ENCODE measurements at places on chromosomes 5 and 9.

GRCh38 chr5:59218424-59219045 is 635.7 kb downstream of the RAB3C start:
- DNase-seq: no peak

GRCh38 chr9:14713187-14713767 is 9.3 kb downstream of the CER1 start:
- no peak for DNase-seq

GRCh38 chr5:134226441-134227192 is 744 bp upstream of the PPP2CA start:
- DNase-seq: no peak

DNA sequence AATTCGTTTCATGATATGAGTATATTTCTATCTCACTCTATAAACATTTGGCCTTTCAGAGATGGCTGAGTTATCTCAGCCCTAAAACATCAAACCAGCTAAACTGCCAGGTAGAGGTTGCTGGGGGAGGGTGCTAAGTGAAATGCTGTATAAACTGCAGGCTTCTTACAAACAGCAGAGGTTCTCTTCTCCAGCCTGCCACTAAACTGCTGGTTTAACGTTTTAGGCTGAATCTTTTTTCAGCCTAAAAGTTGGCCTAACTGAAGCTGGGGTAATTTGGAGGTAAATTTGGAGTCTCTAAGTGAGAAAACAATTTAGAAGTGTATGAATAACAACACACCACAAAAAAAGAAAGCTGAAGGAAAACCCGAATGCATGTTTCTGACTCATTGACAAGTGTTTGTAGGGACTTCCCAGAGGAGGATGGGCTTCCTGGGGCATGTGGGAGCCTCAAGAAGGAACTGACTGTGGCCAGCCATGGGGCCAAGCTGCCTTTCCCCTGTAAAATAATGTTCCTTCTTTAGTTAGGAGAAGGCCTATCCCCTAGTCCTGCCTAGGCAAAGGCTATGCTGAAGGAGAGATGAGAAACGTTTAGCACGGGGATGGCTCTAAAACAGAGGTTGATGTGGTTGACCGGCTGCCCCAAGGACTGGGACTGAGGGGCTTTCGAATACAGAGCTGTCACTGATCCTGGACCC is 44.3 kb downstream of the SLC28A3 start:
- DNase-seq: peak; percentile 23

DNA sequence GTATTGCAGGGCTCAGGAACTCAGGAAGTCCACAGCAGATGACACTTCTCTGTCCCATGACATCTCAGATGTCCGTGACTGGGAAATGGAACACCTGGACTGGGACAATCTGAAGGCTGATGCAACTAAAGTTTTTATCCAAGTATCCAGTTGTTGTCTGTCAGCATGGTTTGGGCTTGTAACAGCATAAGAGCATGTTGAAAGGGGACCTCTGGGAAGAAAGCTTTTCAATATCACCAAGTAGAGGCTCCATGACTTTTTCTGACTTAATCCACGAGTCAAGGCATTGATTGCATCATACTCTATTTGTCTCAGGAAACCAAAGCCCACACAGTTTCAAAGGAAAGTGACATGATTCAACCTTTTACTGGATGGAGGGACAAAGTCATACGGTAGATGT is 807.7 kb downstream of the MTRR start:
- no peak for DNase-seq

DNA sequence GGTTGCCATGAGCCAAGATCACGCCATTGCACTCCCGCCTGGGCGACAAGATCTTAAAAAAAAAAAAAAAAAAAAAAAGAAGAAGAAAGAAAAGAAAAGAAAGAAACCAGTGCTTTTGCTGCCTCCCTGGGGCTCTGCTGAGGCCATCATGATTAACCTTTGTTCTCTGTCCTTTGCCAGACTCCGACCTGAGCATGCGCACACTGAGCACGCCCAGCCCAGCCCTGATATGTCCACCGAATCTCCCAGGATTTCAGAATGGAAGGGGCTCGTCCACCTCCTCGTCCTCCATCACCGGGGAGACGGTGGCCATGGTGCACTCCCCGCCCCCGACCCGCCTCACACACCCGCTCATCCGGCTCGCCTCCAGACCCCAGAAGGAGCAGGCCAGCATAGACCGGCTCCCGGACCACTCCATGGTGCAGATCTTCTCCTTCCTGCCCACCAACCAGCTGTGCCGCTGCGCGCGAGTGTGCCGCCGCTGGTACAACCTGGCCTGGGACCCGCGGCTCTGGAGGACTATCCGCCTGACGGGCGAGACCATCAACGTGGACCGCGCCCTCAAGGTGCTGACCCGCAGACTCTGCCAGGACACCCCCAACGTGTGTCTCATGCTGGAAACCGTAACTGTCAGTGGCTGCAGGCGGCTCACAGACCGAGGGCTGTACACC is 251.7 kb downstream of the MARCHF11 start:
- DNase-seq: no peak

DNA sequence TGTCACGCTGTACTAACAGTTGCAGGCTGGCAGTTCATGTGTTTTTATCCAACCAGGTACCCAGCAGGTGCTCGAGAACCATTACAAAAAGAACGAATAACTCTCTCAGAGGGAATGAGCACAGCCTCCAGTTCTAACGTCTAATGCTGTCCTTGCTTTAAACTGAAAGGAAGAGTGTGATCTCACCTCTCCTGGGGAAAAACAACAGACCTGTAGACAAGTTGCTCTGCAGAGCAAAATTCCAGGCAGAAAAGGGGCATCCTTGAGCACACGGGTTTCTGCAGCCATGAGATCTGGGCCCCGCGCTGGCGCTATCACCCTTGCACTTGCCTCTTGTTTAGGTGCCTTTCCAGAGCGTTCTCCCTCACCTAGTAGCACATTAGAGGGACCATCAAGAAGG is 92.5 kb upstream of the DNAH5 start:
- DNase-seq: no peak

- no peak for DNase-seq
These were observed 54.2 kb upstream of the DAPK1 start for GRCh38 chr9:87443461-87443860.

GRCh38 chr9:85038824-85039608 is 369.5 kb downstream of the NTRK2 start:
- no peak for DNase-seq

- no peak for DNase-seq
These were observed 22.9 kb upstream of the ABCA1 start for GRCh38 chr9:104950838-104951237.

- no peak for DNase-seq
These were observed 22.3 kb upstream of the TLR4 start for GRCh38 chr9:117681888-117682287.

DNA sequence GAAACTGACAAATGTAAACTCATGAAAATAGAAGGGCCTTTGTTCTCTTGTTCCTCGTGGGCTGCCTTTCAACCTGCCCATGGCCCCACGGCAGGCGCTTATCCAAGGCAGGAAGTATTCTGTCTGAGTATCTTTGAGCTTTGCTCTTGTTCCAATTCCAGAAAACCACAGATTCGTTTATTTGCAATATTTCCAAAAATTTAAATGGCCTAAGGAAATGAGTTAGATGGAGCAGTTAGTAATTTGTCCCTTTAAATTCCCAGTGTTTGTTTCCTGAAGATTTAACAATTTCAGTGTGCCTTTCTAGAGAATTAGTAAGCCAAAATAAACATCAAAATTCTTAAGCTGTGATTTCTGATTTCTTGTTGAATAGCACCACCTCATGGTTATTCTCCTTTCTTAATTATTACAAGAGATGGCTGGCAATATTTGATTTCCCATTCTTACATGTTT is 299.4 kb upstream of the RASA1 start:
- DNase-seq: peak; percentile 25

DNA sequence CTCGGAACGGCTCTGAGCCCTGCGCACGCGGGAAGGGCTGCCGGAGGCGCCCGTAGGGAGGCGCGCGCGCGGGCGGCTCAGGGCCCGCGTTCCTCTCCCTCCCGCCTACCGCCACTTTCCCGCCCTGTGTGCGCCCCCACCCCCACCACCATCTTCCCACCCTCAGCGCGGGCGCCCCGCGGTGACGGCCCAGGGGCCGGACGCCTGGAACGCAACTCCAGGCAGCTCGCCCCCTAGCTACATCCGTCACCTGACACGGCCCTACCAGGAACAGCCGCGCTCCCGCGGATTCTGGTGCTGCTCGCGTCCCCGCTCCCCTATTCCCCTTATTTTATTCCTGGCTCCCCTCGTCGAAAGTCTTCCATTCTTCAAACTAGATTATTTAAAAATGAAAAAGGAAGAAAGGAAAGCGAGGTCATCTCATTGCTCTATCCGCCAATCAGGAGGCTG is at the start of gene CDKN2B-AS1:
TSS of gene CDKN2B-AS1 (plus strand) at position 236 of the 450 bp plus-strand sequence.
- peak; percentile 63 for DNase-seq

DNA sequence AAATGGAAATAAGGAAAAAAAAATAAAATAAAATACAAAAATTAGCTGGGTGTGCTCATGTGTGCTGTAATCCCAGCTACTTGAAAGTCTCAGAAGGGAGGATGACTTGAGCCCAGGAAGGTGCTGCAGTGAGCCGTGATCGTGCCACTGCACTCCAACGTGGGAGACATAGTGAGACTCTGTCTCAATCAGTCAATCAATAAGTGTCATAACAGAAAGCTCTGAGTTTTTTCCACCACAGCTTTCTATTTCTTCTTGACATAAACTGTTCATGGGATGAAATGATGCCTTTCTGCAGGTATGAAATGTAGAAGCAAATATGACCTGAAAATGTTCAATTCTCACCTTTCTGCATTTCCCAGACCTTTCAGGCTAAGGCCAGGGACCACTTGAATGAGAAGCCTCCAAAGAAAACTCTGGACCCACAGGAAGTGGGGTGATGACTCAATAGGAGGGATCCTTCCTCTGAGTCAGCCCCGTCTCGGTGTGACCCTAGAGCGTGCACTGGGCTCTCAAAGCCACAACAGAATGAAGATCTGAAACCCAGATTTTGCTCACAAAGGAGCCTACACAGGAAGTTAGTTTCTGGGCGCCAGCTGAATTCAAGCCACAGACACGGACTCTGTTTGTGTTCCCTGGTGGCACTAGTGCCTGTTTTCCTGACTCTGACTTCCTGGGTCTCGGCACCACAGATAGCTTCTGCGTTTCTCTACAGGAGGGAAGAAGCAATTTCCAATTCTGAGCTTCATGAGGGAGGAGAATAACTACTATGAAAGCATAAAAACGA is 62.0 kb downstream of the ANKH start:
- DNase-seq: peak; percentile 56

DNA sequence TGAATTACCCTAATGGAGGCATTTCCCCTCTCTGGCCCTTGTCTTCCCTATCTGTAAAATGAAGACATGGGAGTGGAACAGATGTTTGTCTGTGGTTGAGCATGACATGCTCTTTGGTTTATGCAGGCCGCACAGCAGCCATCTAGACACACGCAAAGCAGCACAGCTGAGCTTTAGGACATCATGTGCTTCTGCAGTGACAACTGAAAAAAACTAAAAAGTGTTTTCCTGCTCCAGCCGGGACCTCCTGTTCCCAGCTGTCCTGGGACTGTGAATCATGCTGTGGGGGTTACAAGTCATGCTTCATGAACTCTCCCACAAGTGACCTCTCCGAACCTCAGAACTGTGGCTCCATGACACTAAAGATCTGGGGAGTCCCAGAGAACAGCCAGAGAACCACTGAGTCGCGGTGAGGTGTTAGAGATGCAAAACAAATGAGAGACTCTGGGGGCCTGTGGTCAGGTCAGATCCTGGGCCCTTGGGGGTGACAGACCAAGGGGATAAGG is 1.7 kb downstream of the SMIM3 start:
- no peak for DNase-seq

GRCh38 chr9:37053684-37054362 is 19.8 kb upstream of the PAX5 start:
- no peak for DNase-seq

DNA sequence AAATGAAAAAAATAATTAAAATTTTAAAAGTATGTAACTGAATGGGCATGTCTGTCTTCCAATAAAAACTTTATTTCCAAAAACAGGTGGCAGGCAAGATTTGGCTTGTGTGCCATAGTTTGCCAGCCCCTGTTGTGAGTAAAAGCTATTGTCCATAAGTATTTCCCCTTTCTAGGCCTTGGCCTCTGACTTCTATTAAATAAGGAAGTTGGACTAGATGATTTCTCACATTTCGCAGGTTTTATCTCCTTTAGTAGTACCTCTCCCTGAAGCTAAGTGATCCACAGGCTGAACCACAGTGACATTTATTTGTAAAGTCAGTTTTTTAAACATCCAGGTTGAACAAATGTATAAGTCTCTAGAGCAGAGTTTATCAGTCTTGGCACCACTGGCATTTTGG is 41.3 kb downstream of the RECK start:
- no peak for DNase-seq

GRCh38 chr5:159309689-159310433 is 20.4 kb downstream of the IL12B start:
- DNase-seq: no peak

- no peak for DNase-seq
These were observed 45.8 kb downstream of the THOC3 start for GRCh38 chr5:175922192-175922885.

- no peak for DNase-seq
These were observed 185.8 kb upstream of the ELAVL2 start for GRCh38 chr9:24011881-24012280.

- DNase-seq: no peak
These were observed 14.4 kb downstream of the GDNF start for GRCh38 chr5:37825334-37825915.

- no peak for DNase-seq
These were observed 31.7 kb upstream of the CCL21 start for GRCh38 chr9:34741628-34742027.

DNA sequence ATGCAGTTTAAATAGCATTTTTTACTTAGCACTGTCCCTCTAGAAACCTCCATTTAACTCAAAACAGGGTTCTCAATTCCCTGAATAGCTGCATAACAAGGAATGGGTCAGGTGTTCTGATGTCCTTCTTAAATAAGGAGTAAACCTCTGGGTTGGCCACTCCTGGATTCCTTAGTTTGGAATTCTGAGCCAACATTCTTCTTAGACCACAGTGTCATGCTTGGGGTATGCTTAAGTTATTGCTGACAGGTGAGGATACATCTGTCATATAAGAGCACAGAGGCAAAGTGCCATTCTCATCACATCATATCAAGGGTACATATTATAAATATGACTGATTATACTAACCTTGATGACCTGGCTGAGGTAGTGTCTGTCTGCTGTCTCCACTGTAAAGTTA is 179.9 kb upstream of the SEMA6A start:
- no peak for DNase-seq

- no peak for DNase-seq
These were observed 492.9 kb downstream of the CHSY3 start for GRCh38 chr5:130397132-130397531.

- DNase-seq: no peak
These were observed 605.9 kb upstream of the DAB2 start for GRCh38 chr5:40030661-40031060.

DNA sequence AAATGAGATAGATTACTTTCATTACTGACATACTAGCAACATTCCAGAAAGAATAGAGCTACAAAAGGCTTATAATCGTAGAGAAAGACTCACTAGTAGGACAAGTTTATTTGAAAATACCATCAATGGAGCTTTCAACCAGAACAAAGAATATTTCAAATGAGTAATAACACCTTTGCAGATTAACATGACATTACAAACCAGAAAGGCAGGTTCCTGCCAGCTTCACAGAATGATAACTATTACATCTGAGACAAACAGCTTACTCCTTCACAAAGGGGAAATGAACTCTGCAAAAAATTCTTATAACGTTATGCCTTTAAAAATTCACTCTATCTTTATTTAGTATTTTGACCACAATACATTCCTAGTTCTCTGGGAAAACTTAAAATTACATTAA is 103.1 kb downstream of the EPB41L4A start:
- no peak for DNase-seq

Data from CD4-positive, alpha-beta T cell treated with Interferon alpha-2 for 1 hour (primary cell).